ENCODE measurements at places on chromosomes 2 and 18. TPM values are rescaled to one million over a fixed set of nuclear protein-coding genes. Genes with fewer than 3 reads are reported as not detected.
A peak's percentile ranks its signal among the peaks of the same experiment; 100 is the strongest.

The SCYGR7 gene
- not detected for total RNA-seq

The PID1 gene
- total RNA-seq: 6.1 TPM

- DNase-seq: no peak
These were observed 135.2 kb downstream of the NYAP2 start for GRCh38 chr2:225534697-225535096.

DNA sequence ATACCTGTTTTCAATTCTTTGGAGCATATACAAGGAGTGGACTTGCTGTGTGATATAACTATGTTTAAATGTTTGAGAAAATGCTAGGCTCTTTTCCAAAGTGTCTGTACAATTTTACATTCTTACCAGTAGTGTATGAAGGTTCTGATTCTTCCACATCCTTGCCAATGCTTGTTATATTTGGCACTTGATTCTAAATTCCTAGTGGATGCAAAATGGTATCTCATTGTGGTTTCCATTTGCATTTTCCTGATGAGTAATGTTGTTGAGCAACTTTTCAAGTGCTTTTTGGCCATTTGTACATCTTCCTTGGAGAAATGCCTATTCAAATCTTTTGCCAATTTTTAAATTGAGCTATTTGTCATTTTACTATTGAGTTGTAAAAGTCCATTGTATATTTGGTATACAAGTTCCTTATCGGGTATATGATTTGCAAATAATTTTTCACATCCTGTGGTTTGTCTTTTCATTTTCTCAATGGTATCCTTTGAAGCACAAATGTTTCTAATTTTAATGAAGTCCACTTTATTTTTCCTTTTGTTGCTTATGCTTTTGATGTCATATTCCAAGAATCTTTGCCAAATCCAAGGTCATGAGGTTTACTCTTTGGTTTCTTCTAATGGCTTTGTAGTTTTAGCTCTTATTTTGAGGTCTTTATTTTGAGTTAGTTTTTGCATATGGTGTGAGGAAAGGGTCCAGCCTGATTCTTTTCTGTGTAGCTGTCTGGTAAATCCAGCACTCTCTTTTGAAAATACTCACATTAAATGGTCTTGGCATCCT lies 33.2 kb upstream of the CWC22 start:
- peak; percentile 67 for DNase-seq

DNA sequence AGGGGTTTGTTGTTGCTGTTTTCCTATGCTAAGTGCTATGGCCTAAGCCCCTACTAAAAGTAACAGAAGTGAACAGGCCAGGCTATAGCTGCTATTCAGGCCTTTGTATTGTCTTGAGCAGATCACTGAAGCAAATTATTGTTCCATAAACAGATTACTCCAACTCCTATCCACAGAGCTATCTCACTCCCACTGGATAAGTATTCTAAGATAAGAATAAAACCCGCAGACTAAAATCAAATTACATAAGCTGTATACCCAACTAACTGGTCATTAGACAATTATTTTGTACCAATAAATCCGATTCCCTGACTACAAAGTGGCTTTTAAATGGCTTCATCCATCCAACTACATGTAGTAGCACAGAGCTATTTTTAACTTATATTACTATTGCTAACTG lies 74.3 kb downstream of the THADA start:
- DNase-seq: no peak
